ENCODE measurements at places on chromosomes 7 and 10. TPM values are rescaled to one million over a fixed set of nuclear protein-coding genes. Genes with fewer than 3 reads are reported as not detected.

GPAM gene
- 8.2 TPM for total RNA-seq

ATP5MK gene
- 318 TPM for total RNA-seq

RBP4 gene
- total RNA-seq: not detected

C10orf120 gene
- not detected for total RNA-seq

PLCE1 gene
- total RNA-seq: 0.02 TPM

TMEM248 gene
- total RNA-seq: 80.5 TPM

SPDYE8 gene
- total RNA-seq: not detected

MRLN gene
- total RNA-seq: not detected

COL1A2 gene
- 0.25 TPM for total RNA-seq

ZPBP gene
- not detected for total RNA-seq

FAM3C gene
- total RNA-seq: 27.6 TPM

PIK3AP1 gene
- total RNA-seq: 3.1 TPM

LIPK gene
- total RNA-seq: not detected

PLXDC2 gene
- not detected for total RNA-seq

FOXP2 gene
- total RNA-seq: not detected

GRM3 gene
- not detected for total RNA-seq

LRRC17 gene
- total RNA-seq: 0.18 TPM

CLEC5A gene
- total RNA-seq: not detected

ADRA2A gene
- total RNA-seq: not detected

PDE6C gene
- not detected for total RNA-seq

FGL2 gene
- 5.2 TPM for total RNA-seq

TEX47 gene
- not detected for total RNA-seq

MIOS gene
- total RNA-seq: 18.2 TPM

FAM131B gene
- 0.48 TPM for total RNA-seq

ACTA2 gene
- 10.6 TPM for total RNA-seq

LDB1 gene
- 72.5 TPM for total RNA-seq

RASSF4 gene
- 0.23 TPM for total RNA-seq

TMEM213 gene
- not detected for total RNA-seq

ASZ1 gene
- not detected for total RNA-seq

LIMK1 gene
- 19.5 TPM for total RNA-seq

FAM221A gene
- 3.6 TPM for total RNA-seq

FEZF1 gene
- total RNA-seq: not detected

SSC4D gene
- total RNA-seq: 0.50 TPM

ERLIN1 gene
- total RNA-seq: 17.1 TPM

IL15RA gene
- total RNA-seq: 23.1 TPM

MMD2 gene
- not detected for total RNA-seq

UTF1 gene
- not detected for total RNA-seq

KIAA1549 gene
- 0.45 TPM for total RNA-seq

FAM180A gene
- not detected for total RNA-seq

IDI2 gene
- not detected for total RNA-seq

MXI1 gene
- total RNA-seq: 11.4 TPM

GLRX3 gene
- total RNA-seq: 97.7 TPM

TMEM178B gene
- 0.80 TPM for total RNA-seq

CNPY1 gene
- not detected for total RNA-seq

NRG3 gene
- not detected for total RNA-seq

ZNF804B gene
- not detected for total RNA-seq

PNLIPRP3 gene
- not detected for total RNA-seq

C10orf95 gene
- 0.18 TPM for total RNA-seq

WEE2 gene
- total RNA-seq: 0.05 TPM

UFSP1 gene
- 2.9 TPM for total RNA-seq

AOAH gene
- total RNA-seq: 46.0 TPM

RRP12 gene
- total RNA-seq: 33.5 TPM

GAD2 gene
- total RNA-seq: not detected

NOBOX gene
- total RNA-seq: not detected

HBP1 gene
- 22.1 TPM for total RNA-seq

All from T-helper 2 cell treated with Interferon-gamma antibody and Interleukin-4, amounts not matched to agents 100 ng/mL and 5 ng/mL, for 36 hours (primary cell).